ENCODE measurements at places on chromosomes 16 and 17.

DNA sequence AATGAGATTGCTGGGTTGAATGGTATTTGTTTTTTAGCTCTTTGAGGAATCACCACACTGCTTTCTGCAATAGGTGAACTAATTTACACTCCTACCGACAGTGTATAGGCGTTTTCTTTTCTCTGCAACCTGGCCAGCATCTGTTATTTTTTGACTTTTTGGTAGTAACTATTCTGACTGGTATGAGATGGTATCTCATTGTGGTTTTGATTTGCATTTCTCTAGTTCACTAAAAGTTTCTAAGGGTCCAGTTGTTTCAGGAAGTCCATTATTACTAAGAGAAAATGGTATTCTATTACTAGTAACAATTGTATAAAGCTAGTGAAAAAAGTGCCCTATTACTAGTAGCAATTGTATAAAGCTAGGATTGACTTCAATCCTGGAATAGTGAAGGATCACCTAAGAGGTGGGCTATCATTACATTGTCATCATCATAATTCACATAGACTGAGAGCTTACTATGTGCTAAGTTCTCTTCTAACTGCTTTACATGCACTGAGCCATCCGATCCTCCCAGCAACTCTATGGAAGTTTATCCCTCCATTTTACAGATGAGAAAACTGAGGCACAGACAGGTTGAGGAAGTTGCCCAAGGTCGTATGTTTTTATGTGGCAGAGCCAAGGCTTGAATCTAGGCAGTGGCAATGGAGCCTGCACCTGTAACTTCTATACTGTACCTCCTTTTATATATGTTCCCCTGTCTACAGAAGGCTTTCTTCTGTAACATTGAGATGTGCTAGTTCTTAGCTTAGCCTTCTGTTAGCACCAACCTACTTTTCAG lies 13.4 kb upstream of the SMIM36 start:
- DNase-seq, result no peak

DNA sequence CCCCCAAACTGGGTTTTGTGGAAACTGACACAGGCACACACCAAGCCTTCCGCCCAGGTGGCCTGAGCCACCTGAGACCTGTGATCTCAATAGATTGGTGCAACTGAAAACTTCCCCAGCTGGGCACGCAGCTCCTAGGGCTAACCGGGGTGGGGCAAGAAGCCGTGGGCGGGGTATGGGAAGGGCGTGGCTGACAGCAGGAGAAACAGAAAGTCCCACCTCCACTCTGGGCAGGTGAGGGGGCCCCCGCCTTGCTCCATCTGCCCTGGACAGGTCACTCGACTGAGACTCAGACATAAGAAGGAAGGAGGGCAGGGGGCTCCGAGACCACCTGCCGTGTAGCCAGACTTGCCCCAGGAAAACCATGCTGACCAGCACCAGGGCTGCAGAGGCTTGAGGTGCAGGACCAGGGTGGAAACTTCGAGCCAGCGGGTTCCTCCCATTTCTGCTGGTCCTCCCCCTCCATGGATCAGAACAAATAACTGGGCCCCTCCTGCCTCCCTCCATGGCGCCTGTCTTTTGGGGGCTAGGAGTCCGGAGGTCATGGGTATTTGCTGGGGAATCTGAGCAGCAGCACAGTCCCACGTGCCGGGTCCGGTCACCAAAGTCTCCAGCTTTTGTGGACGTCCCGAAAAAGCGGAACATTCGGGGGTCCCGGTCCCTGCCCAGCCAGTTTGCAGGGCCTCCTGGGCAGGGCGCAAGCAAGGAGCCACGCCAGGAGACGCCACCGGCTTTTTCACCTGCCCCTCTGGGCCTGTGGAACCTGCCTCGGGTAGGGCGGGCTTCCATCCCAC lies 1.3 kb downstream of the TIMP2 start:
- peak; percentile 31 for DNase-seq

- peak; percentile 17 for DNase-seq
These were observed 532 bp downstream of the DHX40 start for GRCh38 chr17:59565959-59566324.

DNA sequence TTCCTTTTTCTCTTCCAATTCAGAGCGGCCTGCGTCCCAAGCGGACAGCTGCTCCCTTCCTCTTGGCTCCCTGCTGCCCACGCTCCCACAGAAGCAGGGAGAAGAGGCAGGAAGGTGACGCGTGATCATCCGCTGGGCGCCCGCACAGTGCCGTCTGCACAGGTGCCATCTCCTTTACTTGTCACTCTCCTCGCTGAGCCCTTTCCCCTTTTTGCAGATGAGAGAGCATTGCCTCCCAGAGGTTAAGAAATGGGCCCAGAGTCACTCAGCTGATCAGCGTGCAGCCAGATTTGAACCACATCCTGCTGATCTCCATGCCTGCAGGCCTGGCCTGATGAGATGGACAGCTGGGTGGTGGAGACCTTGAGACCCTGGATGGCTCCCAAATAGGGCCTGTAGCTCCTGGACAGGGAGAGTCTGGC lies 299.8 kb downstream of the SEC14L1 start:
- DNase-seq, result no peak

DNA sequence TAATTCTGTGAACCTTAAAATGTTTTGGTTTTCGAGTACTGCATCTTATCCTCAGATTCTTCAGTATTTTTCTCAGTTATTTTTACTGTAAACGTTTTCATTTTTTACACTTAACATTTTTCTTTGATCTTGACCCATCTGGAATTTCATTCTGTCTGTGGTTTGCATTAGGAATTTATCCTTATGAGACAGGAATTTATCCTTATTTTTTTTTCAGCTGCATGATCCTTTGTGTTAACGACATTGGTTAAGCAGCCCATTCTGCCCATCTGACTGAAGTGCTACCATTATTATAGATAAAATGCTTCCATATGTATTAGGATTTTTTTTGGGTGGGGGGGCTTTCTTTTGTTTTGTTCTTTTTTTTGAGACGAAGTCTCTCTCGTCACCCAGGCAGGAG lies 41.0 kb downstream of the SNX29 start:
- DNase-seq, result no peak

DNA sequence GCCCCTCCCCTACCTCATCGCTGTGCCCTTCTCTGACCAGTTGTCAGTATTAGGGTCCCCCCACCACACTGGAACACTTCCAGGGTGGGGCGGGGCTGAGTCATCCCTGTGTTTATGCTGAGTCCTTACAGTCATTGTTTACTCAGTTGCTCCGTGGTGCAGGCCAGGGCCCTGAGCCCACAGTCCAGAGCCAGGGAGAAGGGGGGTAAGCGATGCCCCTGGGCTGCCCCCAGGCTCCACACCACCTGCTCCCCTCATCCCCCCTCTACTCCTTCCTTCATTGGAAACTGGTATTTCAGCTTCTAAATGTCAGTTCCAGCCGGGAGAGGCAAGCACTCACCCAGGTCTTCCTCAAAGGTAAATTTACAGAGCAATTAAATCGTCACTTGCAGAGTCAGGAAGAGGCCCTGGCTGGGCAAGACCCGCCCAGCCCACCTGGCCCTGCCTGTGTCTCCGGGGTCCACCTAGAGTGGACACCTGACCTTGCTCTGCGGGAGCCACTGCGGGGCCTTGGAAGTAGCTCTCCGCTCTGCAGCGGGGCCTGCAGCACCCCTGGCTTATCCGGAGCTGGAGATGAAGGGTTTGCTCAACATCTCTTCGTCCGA lies 4.8 kb downstream of the ATP2A3 start:
- no peak for DNase-seq

DNA sequence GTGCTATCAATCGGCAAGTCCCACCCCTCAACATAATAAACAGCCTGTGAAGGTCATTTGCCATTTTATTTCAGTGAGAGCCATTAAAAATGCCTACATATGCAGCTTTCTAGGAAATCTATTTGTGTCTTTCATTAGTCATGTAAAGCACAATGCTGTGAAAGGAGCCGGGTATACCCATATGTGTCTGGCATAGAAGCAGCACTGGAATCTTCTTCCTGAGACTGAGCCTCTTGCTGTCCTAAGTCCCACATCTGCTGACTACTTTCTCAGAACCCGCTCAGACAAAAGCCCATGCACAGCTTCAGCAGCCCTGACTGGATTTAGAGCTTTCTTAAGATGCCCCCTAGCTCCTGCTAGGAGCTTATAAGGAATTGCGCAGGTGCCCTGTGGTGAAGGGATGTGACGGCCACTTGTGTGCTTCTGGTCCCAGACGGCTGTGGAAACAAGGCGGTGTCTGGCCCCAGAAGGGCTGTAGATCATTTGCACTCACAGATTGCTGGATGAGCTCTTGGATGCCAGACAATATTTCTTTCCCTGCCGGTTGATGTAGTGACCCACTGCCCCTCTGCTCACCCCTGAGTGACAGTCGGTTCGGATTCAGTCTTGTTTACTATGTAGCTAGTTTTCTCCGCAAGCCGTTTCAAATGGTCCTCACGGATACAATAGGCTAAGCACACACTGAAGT lies 172.2 kb downstream of the ANKFN1 start:
- DNase-seq, result no peak

GRCh38 chr17:1813088-1813487 lies 16.6 kb downstream of the SMYD4 start:
- DNase-seq, result no peak

- DNase-seq, result peak; percentile 56
These were observed at the start of gene TIMP2 for GRCh38 chr17:78925234-78925633. TSS of gene TIMP2 (minus strand) at chr17:78925387. CDS start at chr17:78925088, 299 bp downstream.

DNA sequence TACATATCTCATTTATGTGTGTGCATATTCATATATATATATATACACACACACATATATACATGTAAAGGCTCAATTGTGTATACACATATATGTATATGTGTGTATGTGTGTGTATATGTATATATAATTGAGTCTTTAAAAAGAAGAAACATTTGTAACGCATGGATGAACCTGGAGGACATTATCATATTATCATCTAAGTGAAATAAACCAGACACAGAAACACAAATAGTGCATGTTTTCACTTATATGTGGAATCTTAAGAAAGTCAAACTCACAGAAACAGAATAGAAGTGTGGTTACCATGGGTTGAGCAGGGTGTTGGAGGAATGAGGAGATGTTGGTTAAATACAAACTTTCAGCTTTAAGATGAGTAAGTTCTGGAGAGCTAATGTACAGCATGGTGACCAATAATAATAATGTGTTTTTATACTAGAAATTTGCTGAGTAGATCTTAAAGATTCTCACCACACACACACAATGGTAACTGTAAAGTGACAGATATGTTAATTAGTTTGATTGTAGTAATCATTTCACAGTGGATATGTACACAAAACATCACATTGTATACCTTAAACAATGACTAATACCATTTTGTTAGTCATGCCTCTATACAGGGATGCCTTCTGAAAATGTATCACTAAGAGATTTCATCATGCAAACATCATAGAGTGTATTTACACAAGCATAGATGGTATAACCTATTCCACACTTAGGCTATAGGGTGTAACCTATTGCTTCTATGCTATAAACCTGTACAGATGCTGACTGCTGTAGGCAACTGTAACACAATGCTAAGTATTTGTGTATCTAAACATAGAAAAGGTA lies 132.6 kb upstream of the CACNG5 start:
- DNase-seq, result no peak

DNA sequence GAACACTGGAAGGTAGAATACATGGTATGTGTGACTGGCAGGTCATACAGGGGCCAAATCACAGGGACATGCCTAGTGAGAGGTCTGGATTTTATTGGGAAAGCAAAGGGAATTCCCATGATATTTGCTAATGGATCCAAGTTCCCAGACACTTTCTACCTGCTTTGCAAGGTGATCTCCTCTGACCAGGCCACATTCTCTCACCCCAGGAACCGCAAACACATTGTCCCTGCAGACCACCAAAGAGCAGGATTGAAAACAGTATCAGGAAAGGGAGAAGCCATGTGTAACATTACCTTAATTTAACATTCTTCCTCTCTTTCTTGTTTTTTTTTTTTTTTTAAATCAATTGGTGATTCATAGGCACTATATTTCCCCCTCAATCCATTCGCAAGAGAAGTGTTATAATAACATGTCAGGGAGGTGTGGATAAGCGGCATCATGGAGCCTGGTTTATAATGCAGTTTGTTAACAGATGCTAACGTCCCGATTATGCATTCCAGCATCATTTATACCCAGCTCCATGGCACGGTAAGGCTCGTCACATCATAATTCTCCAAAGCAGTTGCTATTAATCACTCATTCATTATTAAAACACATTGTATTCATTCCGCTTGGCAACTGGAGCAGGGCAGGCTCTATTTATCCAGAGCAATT lies 155.1 kb upstream of the CCL2 start:
- no peak for DNase-seq

DNA sequence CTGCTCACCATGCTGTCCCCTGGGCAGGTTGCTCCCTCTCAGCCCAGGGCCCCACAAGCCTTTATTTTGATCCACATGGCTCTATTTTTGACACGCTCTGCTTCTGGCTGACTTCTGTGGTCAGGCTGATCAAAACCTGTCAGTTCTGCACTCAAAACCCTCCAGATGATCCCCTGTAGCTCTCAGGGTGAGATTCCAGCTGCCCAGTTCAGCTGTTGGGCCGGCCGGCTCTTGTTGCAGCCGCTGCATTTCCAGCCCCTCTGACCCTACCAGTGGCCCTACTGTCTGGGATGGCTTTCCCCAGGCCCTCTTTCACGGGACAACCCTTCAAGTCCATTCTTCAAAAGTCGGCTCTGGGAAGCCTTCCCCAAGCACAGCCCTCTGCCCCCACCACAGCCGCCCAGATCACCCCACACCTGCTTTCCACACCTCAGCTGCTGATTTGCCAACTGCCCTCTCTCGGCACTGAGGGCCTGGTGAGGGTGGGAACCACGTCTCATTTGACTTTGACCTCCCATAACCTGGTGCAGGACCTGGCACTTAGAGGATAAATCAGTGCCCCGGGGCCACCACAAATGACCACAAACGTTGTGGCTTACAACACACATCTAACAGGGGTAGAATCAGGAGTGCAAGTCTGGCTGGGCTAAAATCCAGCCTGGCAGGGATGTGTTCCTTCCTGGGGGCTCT lies 16.3 kb upstream of the CACNG4 start:
- DNase-seq, result no peak

DNA sequence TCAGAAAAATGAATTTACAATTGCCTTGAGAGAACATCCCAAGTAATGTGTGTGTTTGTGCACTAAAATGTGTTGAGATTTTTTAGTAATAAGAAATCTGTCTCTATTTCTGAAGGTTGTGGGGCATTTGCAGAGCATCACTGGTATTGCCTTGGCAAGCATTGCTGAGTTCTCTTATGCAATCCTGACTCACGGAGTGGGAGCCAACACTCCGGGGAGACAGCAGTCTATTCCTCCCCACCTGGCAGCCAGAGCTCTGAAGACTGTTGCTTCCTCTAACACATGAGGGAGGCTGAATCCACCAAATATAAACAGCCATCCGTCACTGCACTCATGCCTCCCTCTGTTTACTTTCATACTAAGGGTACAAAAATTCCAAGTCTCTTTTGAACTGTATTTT lies 10.6 kb downstream of the CNTD1 start:
- DNase-seq, result no peak

DNA sequence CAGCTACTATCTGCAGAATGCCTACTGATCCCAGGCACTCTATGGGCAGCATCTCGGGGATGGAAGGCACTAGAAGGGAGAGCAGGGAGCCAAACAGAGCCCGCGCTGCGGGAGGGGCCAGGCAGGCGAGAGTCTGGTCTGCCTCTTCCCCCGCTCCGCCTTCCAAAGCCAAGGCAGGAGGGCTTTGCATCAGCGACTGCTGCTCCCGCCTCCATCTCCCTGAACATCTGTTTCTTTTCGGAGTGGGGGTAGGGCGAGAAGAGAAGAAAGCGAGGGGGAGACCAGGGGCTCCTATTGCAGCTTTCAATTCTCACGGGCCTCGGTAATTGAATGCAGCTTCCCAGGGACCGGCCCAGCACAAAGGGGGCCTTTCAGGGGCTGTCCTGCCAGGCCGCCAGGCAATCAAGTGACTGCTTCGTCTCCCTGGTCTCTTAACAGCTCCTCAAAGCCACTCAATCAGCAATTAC lies 31.4 kb upstream of the CDC42EP4 start:
- DNase-seq, result no peak

Measured in activated T-helper 1 cell treated with Interleukin-2 at 50 U/mL for 16 hours (primary cell).